ENCODE measurements at places on chromosomes 11 and 22.

DNA sequence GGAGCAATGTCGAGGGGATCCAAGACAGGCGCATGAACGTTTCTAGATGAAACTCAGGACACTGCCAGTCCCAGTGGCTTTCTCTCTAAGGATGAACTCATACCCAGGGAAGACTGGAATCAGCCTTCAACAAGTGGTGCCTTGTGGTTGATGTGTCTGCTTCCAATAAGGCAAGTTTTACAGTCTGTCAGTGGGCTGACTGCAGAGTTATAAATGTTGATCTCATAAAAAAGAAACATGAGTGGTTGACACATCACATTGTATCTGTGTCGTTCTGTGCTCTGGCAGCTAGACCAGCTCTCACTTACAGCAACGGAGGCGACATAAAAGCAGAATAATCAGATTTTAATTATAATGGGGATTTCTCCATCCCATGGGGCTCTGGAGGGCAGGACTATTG, 96.7 kb downstream of the SNX19 start:
- no peak for DNase-seq

DNA sequence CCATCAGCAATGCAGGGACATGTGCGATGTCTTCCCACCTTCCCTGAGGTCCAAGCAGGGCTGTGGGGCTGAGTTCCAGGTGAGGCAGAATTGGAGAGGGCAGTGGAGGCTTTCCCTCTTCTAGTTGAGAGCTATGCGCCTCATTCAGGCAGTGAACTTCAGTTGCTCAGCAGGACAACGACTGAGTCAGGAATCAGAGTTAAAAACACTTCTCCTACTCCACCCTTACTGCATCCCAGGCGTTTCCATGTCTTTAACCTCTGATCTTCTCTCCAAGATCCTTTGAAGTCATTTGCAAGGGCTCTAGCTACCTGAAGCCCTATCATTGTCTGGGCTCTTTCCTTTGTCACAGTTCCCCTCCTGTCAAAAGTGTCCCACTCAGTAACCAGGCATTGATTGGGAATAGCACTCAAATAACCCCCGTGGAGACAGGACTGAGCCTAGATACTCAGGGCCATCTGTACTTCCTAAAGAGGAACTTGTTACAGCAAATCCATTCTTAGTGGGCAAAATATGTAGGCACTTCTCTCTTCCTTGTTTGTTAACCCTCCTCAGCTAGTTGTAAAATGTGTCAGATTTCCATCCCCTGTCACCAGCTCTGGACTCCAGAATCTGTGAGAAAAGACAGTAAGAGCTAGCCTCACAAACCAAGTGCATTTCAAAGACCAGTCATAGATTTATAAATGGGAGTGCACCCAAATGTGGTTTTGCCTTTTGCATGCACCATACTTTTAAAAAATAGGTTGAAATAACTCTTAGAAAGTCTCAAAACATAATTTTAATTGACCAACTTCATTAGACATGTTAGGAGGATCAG, 72.5 kb upstream of the MYO18B start:
- DNase-seq = no peak

- no peak for DNase-seq
Measured at GRCh38 chr22:23351321-23351720, 171.0 kb downstream of the BCR start.

DNA sequence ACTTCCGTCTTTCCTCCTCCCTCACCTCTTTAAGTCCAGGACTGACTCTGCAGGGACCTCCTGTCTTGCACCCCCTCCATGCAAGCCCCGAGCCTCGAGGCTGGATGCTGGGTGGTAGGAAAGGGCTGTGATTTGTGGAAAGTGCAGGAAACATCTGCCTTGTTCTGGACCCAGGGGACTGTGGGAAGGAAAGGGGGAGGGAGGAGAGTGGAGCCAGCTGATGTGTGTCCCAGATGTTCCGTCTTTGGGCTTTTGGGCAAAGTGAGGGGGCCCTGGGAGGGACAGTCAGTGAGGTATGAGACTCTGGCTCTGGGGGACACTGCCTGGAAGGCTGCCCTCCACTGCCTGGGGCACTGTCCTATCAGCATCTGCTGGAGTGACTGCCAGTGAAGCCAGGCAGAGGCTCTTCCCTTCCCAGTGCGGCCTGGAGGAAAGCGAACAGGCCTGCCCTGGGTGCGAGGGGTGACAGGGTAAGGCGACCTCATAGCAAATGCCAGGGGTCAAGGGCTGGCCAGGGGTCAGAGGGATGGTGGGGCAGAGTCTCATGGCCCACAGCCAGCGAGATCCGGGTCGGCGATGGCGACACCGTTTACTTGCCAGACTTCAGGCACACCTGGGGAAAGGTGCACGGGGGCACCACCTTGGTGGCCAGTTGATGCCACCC, 1.7 kb downstream of the MRGPRD start:
- no peak for DNase-seq

GRCh38 chr22:45529971-45530575, 27.4 kb downstream of the FBLN1 start:
- DNase-seq = no peak

DNA sequence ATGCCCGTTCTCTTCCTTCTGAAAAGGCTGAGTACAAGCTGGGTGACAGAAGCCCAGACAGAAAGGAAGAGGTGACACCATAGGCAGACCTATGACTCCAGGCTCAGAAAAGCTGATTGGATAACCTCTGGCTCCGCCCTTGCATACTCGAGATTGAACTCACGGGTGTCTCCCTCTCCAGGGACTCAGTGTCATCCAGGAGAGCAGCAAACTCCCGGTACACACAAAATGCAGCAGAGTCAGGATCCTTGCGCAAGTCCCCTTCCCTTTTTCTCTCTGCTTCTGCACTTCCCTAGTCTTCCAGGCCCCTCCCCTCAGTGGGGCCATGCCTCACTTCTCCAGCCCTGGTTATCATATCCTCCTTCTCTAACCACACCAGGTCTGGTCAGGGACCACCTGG, 9.8 kb downstream of the SCN4B start:
- DNase-seq = no peak

DNA sequence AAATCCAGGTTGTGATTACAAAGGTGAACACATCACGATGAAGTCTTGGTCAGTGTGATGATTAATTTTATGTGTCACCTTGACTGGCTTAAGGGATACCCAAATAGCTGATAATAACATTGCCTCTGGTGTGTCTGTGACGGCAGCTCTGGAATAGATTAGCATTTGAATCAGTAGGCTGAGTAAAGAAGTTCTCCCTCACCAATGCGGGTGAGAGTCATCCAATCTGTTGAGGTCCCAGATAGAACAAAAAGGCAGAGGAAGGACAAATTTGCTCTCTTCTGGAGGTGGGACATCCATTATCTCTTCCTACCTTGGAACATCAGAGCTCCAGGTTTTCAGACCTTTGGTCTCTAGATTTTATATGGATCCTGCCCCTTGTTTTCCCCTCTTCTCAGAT, 856.2 kb upstream of the CCDC90B start:
- DNase-seq = no peak

- DNase-seq = no peak
Measured at GRCh38 chr11:2463766-2464277, 19.0 kb downstream of the KCNQ1 start.

DNA sequence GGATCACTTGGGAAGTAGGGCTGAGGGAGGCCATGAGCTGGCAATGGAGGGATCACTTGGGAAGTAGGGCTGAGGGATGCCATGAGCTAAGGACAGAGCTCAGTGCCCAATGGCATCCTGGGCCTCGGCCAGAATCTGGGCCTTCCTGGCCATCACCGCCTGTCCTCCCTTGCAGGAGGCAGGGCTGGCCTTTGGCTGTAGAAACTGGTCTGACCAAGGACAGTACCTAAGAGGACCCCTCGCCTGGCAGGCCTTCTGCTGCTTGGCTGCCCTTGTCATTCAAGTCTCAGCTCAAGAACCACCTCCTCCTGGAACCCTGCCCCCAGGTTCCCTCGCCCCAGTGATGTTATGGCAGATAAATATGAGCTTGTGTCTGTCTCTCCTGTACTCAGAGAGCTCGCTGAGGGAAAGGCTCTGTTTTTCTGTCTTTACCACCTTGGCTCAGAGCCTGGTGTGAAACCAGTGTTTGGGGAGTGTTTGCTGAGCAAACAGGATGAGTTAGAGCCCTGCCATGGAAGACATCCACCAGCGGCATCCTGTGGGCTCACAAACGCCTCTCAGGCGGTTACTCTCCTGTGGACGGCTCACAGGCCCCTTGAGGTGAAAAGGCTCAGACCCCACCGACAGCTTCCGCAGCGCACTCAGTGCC, 19.3 kb upstream of the RASL10A start:
- DNase-seq = no peak

GRCh38 chr11:121352251-121352891, 59.8 kb downstream of the SC5D start:
- DNase-seq = no peak

DNA sequence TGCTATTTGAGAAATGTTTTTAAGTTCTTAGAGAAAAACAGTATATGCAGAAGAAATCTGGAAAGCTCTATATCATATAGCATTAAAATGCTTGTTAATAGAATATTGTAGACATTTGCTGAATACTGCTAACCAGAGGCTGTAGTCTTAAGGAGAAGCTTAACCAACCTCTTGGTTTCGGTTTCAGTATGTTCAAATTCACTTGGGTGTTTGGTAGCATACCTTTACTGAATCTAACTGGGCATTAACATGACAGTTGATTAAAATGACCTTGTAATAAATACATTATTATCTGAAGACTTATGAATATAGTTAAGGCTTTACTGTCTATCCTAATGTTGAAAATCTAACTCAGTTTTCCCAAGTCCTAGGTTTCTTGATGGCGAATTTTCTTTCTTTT, 5.4 kb downstream of the PCF11 start:
- no peak for DNase-seq

DNA sequence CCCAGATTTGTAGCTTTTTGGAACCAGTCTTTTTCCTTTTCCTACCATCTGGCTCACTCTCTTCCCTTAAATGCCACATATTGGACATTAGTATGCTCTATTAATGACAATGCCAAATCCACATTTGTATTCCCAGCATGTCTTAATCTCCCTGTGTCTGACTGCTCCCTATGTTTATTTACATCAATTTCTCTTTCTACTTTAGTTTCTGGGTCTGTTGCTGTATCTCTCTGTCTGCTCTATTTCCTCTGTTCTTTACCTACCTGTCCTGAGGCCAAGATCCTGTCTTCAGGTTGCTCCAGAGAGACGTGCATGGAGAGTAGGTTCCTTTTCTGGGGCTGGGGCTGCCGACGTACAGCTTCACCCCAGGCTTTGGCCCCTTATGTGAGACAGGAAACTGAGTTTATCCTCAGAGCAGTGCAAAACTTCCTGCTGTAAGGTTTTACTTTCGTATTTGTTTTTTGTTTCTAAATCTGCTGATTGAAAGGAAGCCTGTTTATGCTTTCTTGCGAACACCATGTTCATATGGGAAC, 25.6 kb downstream of the OR2AG2 start:
- no peak for DNase-seq

- no peak for DNase-seq
Measured at GRCh38 chr11:1642288-1643145, 12.9 kb downstream of the KRTAP5-5 start.

GRCh38 chr11:36729825-36730224, 131.8 kb upstream of the RAG2 start:
- no peak for DNase-seq

DNA sequence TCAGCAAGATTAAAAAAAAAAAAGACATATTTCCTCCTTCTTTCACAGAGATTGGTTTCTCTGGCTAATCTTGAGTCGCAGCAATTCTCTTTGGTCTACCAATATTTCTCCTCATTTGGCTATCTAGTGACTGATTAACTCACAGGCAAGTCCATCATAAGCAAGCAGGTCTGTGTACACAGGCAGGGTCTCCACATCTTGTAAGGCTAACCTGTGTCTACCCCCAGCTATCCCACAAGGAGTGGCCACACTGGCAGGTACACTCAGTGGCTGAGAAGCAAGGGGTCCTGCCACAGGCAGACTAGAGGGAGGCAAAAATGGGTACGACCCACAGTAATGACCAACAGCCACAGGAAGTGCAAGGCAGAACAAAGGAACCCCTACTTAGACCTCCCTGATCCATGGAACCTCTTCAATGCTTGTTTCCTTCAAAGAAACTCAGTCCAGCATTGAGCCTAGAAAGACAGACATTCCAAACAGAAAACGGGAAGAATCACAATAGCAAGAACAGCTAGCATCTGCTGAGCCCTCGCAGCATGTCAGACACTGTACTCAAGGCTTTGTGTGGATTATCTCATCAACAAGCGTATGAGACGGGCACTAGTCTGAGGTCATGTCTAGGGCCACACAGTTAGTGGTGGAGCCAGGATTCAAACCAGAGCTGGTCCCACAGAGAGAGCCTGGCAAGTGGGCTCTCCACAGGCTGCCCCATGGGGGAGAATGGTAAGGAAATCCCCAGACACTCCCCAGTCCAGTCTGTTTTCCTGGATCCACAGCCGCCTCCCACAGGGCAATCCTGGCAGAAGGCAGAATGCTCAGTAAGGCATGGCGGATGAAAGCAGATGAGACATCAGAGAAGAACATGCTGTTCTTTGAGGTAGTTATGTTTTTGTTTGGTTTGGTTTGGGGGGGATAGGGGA, 34.3 kb downstream of the PLEKHA7 start:
- DNase-seq = no peak

DNA sequence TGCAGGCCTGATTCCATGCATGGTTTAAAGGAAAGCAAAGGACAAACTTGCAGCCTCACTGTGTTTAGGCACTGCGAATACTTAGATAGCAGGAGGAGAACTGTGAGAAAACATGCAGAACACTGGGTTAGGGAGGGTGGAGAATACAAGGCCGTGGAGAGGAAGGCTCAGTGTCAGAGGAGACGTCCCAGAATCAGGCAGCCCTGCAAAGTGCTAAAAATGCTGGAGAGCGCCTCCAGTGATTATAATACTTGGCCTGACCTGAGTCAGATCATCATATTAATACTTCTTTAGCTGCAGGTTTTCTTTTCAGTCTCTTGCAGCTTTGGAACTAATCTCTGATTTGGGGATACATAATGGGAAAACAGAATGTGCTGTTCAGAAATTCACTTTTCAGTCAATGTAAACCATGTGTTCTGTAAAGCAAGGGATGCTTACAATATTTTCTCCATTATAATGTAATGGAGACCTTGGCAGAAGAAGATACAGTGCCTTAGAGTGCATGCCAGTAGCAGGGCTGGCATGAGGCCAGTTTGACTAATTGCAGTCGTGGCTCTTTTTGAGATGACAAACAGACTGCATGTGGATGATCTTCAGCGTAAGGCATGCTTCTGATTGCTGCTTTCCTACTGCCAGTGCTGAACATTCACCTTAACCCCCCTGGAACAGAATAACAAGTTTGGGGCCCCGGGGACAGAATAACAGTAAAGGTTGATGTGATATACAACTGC, 16.8 kb downstream of the EXT2 start:
- no peak for DNase-seq

GRCh38 chr22:49469896-49470740, 357.6 kb downstream of the BRD1 start:
- no peak for DNase-seq
